ENCODE measurements at places on chromosomes 13 and 19.

- DNase-seq: no peak
Measured at GRCh38 chr13:20713014-20713376, 9.5 kb downstream of the IL17D start.

- DNase-seq: no peak
Measured at GRCh38 chr19:53642381-53643099, 10.7 kb downstream of the DPRX start.

- DNase-seq: no peak
Measured at GRCh38 chr13:99893567-99893966, 78.0 kb downstream of the ZIC5 start.

- DNase-seq: no peak
Measured at GRCh38 chr13:50691681-50692263, 151.7 kb downstream of the DLEU7 start.

DNA sequence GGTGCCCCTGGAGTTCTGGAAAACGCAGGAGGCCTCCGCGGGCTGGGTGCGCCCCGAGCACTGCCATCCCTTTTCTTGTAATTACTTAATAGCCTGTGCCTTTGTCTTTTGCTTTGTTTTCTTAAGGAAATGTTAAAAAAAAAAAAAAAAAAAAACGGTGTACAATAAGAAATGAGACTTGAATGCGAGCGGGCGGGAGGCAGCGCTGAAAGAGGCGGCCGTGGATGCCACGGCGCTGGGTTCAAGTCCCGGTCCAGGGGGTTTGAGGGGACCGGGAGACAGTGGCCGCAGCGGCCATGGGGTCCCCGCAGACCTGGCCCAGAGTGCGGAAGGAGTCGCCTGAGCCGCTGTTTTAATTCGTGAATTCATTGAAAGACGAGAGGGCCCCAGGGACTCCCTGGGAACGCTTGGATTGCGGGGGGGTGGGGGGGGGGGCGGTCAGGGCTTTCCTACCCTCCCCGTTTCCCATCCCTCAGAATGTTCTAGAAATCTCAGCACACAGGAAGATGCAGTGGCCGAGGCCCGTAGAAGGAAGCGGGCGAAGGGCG lies 349.2 kb upstream of the ARGLU1 start:
- DNase-seq: no peak

GRCh38 chr13:88031980-88032559 lies 360.9 kb downstream of the SLITRK5 start:
- DNase-seq: no peak

DNA sequence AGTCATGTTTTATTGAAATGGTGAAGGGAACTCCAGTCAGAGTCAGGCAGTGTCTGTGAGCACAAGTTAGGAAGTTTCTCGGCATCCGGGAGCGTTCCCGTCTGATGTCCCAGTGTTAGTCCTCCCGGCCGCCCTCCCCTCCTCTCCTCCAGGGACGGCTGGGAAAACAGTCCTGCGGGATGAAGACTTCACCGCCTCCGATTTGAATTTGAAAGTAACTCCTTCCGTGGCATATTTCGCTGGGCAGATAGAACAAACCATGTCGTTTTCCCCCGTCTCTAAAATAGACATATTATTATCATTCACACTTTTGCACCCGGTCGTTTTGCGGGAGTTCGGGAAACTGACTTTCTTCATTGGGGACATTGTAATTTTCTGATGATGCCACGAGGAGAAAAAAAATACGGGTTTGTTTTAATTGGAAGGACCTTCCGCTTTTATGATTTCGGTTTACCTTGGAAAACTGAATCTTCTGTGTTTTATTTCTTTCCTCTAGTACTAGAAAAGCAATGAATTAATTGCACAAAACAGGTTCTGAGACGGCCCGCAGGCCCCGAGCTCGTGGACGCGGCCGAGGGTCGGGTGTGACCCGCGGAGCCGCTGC lies 76.6 kb downstream of the ZIC5 start:
- DNase-seq: no peak

- no peak for DNase-seq
Measured at GRCh38 chr19:53621885-53622740, 9.7 kb upstream of the DPRX start.

DNA sequence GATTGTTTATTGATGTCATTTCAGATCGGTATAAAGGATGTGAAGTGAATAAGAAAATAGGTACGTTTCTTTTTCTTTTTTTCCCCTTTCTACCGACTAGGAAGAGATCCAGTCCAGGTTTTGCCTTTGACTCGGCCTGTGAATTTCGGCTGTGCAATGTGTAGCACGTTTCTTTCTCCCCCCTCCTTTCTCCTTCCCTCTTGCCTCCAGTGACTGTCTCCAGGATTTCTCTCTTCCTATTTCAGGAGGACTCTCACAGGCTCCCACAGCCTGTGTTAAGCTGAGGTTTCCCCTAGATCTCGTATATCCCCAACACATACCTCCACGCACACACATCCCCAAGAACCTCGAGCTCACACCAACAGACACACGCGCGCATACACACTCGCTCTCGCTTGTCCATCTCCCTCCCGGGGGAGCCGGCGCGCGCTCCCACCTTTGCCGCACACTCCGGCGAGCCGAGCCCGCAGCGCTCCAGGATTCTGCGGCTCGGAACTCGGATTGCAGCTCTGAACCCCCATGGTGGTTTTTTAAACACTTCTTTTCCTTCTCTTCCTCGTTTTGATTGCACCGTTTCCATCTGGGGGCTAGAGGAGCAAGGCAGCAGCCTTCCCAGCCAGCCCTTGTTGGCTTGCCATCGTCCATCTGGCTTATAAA lies at the start of gene GPC6:
GPC6 (plus strand) TSS at position 185 of the 657 bp plus-strand sequence.
- DNase-seq: no peak

- no peak for DNase-seq
Measured at GRCh38 chr19:359653-359925, 15.0 kb upstream of the MIER2 start.

GRCh38 chr13:57624565-57625435 lies 6.7 kb upstream of the PCDH17 start:
- DNase-seq: no peak

- DNase-seq: no peak
Measured at GRCh38 chr19:46958532-46958931, 61.1 kb upstream of the NPAS1 start.

GRCh38 chr13:50156561-50157127 lies 141.4 kb downstream of the KCNRG start:
- DNase-seq: no peak

DNA sequence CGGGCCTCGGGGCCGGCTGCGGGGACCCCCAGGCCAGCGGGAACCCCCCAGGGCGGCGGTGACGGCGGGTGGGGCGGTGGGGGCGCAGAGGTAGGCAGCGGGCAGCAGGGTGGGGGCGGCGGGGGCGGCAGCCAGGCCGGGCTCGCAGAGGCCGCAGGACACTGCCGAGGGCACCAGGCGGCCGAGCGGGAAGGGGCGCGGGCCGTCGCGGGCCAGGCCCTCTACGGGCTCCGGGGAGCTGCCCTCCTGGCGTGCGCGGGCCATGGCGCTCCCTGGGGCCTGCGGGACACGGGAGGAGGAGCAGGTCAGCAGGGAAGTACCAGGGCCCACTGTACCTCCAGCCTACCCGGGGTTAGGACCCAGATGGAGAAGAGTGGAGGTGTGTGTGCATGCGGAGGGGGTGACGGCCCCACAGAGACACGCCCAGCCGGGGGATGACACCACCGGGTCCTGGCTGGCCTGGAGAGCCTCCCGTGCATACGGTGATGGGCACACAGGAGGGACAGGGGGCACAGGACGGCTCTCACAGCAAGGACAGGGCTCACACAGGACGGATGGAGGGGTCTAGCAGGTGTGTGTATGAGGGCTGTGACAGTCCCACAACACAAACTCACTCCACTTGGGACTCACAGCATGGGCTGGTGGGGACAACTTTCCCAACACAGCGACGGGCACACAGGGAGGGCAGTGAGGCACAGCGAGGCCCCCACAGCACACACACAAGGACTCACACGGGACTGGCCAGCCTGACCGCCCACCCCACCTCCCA lies 2.6 kb downstream of the BBC3 start:
- DNase-seq: no peak

DNA sequence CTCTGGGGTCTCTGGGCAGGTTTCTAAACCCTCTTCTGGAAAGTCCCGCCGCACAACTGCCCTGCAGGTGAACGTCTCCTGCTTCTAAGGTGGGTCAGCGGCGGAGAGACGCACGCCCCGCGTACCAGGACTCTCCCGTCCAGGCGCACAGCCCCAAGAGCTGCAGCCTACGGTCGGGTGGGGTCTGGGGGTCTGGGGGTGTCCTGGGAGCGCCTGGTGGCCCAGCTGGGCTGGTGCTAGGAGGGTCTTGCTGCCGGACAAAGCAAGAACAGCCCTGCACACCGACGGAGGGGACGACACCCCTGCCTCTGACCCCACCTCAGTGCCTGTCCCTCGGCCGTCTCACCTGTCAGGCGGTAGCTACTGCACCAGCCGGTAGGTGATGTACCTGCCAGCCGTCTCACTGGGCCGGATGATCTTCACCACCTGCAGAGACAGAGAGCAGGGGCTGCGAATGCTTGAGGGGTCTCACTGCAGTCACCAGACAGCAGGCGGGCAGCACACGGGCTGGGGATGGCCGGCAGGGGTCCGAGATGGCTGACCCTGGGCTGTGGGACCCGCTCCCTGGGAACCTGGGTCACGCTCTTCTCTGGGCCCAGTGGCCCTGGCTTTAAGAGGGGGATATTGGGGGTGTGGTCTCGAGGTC lies 5.9 kb downstream of the POLR2E start:
- DNase-seq: no peak

GRCh38 chr13:31172535-31172934 lies 10.8 kb upstream of the HSPH1 start:
- no peak for DNase-seq
